Stimulated activated CD4-positive, alpha-beta T cell treated with anti-CD3 and anti-CD28 coated beads, Interleukin-4, amount 100 ng/mL, for 4 hours (primary cell): ENCODE measurements at places on chromosomes 7 and 10.

GRCh38 chr7:158569858-158570323 is 17.7 kb downstream of the PTPRN2 start:
- no peak for DNase-seq

- no peak for DNase-seq
Observed at GRCh38 chr10:24825551-24825950, 101.9 kb upstream of the ARHGAP21 start.

- DNase-seq = no peak
Observed at GRCh38 chr10:33115738-33116719, 158.0 kb upstream of the ITGB1 start.

GRCh38 chr10:85864868-85865526 is 501.6 kb downstream of the GRID1 start:
- no peak for DNase-seq

DNA sequence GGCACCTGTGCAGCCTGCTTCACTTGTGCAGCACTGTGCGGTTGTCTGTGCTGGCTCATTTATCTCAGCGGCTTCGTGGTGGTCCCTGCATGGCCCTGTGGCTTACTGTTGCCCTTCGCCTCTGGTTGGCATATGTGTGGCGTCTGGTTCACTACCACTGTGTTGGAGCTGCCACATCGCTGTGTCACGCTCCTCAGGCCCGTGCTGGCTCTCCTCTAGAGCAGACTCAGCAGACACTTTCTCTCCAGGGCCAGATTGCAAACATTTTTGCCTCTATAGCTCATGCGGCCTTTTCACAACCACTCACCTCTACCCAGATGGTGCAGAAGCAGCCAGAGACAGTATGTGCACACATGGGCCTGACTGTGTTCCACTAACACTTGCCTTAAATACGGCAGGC is 37.9 kb downstream of the PPP2R2D start:
- DNase-seq = no peak

GRCh38 chr10:110684800-110685446 is 40.8 kb downstream of the RBM20 start:
- no peak for DNase-seq
